ENCODE measurements at places on chromosomes 4 and X.

DNA sequence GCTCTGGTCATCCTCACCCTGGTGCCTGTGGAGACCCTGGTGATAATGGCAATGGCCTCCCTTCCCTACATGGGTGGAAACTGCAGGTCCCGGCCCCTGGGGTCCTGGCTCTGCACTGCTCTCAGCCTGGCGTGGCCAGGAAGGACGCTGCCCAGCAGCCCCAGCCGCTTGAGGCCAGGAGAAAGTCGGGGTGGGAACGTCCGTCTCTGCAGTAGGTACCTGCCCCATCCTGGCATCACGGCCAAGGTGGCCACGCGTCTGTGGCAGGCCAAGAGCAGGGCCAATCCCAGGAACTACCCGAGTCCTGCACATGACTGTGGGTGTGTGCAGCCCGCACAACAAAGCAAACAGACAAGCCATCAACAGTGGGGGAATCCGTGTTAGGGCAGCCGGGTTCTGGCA lies 33.8 kb downstream of the FGFRL1 start:
- no peak for DNase-seq

- no peak for DNase-seq
Observed at GRCh38 chr4:84651499-84651898, 68.6 kb downstream of the CDS1 start.

- DNase-seq = no peak
Observed at GRCh38 chr4:60656171-60656570, 544.0 kb upstream of the ADGRL3 start.

GRCh38 chr4:137274404-137274803 lies 257.9 kb downstream of the PCDH18 start:
- no peak for DNase-seq

DNA sequence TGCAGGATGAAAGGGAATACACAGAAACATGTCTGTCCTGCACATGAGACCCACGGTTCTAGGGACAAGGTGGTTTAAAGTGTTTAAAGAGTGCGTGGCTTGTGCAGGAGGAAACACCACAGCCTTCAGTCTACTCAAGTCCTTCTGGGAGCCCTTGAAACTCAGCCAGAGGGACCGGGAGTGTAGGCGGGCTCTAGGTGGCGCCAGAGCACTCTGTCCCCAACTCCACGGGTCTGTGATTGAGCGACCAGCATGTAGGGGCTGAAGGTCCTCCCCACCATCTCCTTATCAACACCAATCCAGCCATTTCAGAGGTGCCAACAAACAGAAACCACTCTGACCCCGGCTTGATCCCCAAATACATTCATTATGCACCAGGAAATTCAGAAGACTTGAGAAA lies 82.0 kb upstream of the CLDN34 start:
- peak; percentile 3 for DNase-seq

- no peak for DNase-seq
Observed at GRCh38 chrX:434946-435345, 48.2 kb upstream of the PPP2R3B start.

All from stimulated activated CD4-positive, alpha-beta T cell treated with anti-CD3 and anti-CD28 coated beads, Interleukin-15, amount 100 ng/mL, for 1 hour (primary cell).